ENCODE measurements at places on chromosomes 6 and 20. TPM values are rescaled to one million over a fixed set of nuclear protein-coding genes. Genes with fewer than 3 reads are reported as not detected.

The SRSF12 gene
- not detected for total RNA-seq

DNA sequence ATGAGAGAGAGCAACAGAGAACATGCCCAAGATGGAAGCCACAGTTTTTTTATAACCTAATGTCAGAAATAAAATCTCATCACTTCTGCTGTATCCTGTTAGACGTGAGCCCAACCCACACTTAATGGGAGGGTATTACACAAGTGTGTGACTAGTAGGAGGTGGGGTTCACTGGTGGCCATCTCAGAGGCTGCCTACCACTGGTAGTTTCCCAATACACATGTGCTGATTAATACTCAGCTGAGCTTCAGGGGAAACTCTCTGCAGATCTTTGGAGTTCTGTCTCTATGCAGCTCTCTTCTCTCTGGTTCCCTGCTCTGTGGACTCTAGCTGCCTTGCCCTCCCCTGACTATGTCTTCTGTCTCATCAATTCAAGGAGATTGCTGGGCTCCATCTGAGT lies 35.7 kb downstream of the CNBD2 start:
- no peak for DNase-seq

DNA sequence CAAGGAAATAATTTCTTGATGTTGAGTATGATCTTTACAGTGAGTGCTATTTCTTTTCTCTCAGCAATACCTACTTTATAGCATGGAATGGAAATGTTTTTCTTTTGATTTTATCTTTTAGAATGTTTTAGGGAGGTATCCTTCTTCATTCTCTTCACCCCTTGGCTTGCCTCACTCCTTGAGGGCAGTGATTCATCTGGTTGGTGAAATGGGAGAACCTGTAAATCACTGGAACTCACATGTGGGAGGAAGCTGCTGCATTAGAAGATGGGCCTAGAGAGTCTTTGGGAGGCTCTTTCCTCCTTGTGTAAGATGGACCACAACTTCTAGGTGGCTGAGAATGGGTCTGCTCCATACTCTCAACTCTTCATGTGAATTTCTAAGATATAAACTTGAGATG lies 244.8 kb upstream of the SYNCRIP start:
- no peak for DNase-seq

DNA sequence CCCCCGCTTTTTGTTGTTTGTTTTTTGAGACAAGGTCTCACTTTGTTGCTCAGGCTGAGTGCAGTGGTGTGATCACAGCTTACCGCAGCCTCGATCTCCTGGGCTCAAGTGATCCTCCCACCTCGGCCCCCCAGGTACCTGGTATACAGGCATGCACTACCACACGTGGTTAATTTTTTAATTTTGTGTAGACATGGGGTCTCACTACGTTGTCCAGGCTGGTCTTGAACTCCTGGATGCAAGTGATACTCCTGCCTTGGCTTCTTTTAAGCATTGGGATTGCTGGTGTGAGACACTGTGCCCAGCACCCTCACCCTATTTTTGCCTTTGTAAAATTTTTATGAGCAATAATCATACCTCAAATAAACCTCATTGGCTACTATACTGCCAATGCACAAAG lies 5.5 kb downstream of the ENPP3 start:
- DNase-seq: no peak

DNA sequence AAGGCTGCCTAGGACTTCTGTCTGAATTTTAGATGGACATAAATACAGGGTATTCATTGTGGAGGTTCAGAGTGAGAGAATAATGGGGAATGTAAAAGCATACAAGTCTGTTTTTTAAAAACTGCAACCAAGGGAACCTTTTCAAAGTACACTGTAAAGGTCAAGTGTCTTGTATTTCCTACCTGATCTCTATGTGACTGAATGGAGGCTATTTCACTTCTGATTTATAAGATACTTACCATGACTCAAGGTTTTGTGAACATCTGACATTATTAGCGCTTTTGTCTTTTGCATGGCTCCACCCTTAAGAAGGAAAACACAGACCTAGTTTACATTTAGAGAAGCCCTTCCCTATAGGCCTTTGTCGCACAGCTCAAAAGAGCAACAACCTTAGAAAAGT lies 126.5 kb downstream of the ZFAND3 start:
- DNase-seq: no peak

All from lower leg skin (tissue), 4 donors.